Activated T-helper 17 cell treated with anti-CD3 and anti-CD28 coated beads, Interleukin-2, amount 50 U/mL, for 72 hours (primary cell): ENCODE measurements at places on chromosomes 6 and 20.

- peak; percentile 100 for ATAC-seq
Observed at GRCh38 chr20:10558635-10559187, 115.1 kb downstream of the JAG1 start.

DNA sequence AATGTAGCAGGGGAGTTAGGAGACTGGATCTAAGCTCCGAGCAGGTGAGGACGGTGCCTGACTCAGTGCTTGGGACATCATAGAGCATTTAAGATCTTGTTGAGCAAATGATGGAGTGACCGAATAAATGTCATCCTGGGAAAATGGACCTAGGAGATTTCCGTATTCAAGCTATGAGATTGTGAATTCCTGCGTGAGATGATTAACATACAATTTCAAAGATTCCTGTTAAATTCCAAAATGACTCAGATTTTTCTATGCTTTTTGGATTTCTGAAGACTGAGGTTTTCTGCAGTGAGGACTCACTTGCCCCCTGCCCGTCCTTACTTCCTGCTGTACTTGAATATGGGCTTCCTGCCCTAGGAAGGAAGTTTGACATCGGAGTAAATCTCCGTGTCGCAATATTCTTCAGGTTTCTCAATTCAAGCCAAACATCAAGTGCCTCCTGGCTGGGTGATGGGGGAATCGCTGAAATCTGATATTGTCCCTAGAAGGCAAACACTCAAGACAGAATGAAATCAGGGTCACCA, 5.2 kb downstream of the SYTL3 start:
- ATAC-seq = no peak

- no peak for ATAC-seq
Observed at GRCh38 chr6:162596676-162597075, 130.9 kb downstream of the PRKN start.

- no peak for ATAC-seq
Observed at GRCh38 chr20:14761903-14762302, 424.5 kb upstream of the FLRT3 start.

DNA sequence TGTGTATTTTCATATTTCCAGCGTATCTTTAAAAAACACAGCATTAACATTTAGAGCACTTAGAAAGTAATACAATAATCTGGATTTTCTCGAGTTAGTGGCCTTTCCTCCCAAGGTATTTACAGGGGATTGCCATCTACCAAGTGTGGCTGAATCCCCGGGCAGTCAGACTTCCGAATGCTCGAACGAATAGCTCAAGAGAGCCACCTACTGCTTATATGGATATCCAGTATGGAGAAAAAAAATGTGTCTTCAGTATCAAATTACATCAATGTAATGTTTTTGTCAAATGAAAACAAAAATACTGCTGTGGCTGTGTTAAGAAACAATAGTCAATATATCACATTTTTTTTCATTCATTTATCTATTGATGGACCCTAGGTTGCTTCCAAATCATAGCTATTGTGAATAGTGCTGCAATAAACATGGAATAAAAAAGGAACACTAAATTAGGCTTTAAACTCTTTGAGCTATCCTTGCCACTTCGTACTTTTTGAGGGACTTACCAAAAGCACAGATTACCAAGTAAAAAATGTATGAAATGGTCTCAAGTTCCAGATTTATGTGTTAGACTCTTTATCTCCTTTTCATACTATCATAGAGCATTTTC, 654.5 kb upstream of the PTCHD4 start:
- no peak for ATAC-seq

- ATAC-seq = no peak
Observed at GRCh38 chr20:25327521-25328235, 63.0 kb downstream of the ABHD12 start.

DNA sequence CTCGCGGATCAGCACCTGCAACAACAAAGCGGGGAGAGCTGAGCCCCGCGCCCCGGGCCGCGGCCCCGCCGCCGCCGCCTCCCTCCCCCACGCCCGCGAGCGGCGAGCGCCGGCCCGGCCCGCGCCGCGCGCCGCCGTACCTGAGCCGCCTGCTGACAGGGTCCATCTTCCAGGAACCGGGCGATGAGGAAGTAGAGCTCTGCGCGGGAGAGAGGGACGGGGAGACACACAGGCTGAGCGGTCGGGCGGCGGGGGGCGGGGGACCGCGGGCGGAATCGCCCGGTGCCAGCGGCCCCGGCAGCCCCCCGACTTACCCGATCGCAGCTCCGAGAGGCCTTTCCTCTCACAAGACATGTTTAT, 359 bp downstream of the PHIP start:
- peak; percentile 30 for ATAC-seq

DNA sequence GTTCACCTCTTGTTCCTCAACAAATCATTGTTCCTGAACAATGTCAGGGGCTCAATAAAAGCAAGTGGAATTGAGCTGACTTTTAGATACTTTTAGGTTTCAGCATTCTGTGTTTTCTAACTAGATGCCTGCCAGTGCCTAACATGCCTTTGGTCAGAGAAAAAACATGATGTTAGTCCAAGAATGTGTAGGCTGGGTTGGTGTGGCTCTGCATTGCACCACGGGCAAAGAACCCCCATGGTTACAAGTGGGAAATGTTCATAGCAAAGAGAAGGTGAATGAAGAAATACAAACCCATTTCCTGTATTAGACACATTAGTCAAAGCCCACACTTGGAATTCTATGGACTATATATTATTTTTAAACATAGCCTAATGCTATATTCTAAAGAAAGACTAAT, 193.3 kb downstream of the TMEM200A start:
- no peak for ATAC-seq

- ATAC-seq = no peak
Observed at GRCh38 chr20:3172126-3172932, 1.0 kb downstream of the LZTS3 start.

DNA sequence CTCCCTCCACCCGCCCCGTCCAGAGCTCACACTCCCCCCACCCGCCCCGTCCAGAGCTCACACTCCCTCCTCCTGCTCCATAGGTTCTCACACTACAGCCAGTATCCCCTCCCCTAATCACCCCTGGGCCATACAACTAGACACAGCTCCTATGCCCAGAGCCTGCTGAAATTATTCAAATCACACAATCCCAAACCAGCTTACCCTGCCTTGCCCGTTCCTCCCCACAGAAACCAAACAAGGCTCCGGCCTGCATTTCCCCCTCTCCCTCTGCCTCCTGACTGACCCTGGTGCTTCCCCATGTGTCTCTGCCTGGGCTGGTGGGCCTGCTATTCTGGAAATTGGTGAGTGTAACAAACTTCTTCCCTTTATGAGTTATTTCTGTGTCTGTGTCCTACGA, 18.6 kb downstream of the SLC2A4RG start:
- ATAC-seq = no peak
